ENCODE measurements at places on chromosomes 1 and 21.
A peak's percentile ranks its signal among the peaks of the same experiment; 100 is the strongest.

DNA sequence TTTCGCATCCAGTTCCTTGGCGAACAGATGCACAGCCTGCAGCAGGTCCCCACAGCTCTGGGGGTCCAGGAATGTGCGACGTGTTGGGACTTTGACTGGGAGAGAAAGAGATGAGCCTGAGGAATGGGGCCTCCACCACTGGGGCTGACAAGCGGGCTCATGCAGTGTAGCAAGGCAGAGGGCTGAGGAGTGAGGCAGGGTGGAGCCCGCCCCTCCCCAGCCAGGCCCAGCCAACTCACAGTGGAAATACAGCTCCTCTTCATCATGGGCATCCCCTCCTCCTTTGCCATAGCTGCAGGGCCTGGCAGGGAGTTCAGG is 30.7 kb downstream of the CDCA8 start:
- no peak for DNase-seq

DNA sequence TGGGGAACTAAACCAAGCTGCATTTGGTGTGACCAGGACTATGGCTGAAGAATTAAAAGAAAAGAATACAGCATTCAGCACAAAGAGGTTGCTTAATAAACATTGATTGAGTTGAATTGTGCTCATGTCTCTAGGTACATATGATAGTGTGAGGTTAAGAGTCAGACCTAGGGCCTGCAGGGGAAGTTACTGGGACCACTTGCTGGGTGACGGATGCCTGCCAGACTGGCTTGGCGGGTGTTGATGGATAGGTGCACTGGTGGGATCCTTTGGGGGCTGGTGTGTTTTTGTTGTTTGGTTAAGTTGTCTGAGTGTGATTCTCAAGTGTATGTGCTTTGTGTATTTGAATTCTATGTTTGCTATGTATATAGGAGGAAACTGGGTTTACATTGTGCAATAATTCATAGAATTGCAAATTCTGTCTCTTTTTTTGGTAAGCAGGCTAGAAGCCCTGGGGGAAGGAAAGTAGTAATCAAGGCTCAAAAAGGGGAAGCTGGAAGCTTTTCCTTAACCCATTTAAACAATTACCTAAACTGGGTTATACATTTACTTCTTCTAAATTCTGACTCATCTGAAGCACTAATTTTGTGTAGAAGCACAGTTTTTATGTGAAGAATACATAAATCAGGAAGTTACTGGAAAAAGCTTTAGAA is 1.8 kb downstream of the CD101 start:
- DNase-seq: peak; percentile 20

DNA sequence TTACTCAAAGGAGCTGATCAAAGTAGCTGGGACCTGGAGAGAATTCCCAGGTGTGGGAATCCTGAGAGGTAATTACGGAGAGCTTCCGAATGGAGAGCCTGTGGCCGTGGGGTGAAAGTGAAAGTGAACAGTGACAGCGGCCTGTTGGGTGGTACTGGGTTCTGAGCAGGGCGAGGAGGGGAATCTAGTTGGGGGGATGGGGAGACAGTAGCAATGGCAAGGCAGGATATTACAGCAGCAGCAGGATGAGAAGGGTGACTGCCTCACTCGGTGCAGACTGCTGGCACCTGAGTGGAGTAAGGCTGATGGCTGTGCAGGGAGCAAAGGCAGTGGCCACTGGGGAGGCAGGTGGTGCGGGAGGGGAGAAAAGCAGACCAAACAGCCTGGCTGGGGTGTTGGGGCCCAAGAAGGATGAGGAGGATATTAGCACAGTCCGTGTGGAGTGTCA is 70.3 kb upstream of the PRDX6 start:
- no peak for DNase-seq

GRCh38 chr21:45959779-45960390 is 21.7 kb upstream of the COL6A1 start:
- no peak for DNase-seq

GRCh38 chr21:36320421-36321324 is 676 bp downstream of the MORC3 start:
- DNase-seq: peak; percentile 67

- no peak for DNase-seq
Observed at GRCh38 chr1:56551691-56552090, 27.7 kb downstream of the PLPP3 start.

DNA sequence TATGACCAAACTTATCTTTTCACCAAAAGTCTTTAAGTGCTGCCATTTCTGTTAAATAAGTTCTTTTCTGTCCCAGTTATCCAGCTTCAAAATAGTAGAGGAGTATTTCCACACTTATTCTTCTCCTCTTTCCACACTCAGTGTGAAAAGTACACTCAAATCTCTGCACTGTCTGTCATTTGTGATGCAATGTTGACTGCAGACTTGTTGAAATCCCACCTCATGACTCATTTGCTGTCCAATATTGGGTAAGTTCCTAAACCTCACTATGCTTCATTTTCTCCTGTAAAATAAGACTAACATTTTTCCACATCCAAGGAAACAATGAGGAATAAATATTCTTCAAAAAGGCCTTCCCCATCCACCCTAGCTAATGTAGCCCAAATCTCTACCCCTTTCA is 17.5 kb downstream of the LRRIQ3 start:
- no peak for DNase-seq

- no peak for DNase-seq
Observed at GRCh38 chr1:94117259-94117851, 3.6 kb downstream of the ABCA4 start.

DNA sequence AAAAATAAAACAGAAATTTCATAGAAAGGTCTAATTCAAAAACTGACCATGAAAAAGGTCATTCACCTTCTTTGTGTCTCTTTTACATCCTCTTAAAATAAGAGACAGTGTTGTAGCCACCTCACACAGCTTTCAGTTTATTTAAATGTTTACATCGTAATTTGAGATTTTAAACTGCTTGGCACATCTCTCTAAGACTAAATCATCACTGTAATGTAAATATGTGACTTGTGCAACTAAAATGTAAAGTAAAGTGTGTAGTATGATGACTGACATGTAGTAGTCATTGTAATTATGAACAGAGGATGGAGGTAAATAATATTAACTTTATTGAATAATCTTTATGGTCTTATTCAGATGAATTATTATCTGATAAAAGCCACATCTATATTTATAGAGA is 283.9 kb downstream of the KCNT2 start:
- no peak for DNase-seq

GRCh38 chr1:8825985-8826481 is 8.6 kb upstream of the RERE start:
- peak; percentile 30 for DNase-seq

DNA sequence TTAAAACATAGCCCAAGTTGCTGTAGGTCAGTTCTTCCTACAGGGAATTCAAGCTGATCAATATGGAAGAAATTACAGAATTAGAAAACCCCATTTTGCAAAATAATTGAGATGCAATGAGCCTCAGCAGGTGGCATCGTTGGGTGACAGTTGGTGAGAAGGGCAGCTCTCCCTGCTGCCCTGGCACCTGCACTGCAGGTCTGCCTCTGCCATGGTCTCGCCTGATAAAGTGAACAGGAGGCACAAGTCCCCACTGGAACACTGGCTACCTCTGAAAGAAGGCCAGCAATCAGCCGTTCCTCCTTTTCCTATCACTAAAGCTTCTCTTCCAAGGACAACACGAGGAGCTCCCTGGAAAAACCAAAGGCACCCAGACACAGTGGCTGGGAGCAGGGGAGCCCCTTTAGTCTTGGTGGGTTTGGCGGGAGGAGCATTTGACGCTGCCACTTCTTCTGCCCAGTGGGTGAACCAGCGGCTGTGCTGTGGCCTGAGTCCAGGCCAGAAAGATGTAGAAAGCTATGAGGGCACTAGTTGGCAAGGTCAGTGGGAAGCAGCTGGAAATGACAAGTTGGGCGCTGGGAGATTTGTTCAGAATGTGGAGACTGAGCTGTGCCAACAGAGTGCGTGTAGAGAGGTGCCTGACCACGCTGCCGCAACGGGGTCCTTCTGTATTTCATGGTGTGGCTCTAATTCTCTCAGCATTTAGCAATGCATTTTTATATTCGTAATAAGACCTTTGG is 93.1 kb downstream of the RIPK4 start:
- no peak for DNase-seq

DNA sequence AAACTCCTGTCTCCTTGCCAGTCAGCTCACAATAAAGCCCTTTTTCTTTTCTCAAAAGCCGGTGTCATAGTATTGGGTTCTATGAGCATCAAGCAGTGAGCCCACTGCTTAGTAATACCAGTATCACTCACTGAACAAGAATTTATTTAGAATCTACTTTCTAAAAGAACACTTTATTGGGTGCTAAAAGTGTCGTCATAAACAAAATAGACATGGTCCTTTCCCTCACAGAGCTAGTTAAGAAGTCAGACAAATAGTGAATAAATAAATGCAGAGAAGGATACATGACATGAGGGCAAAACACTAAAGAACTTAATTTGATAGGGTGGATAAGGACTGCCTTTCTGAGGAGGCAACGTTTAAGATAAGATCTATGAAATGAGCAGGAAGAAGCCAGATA is 32.2 kb downstream of the EVI5 start:
- no peak for DNase-seq

GRCh38 chr21:28311411-28312190 is 681.1 kb downstream of the LTN1 start:
- no peak for DNase-seq

DNA sequence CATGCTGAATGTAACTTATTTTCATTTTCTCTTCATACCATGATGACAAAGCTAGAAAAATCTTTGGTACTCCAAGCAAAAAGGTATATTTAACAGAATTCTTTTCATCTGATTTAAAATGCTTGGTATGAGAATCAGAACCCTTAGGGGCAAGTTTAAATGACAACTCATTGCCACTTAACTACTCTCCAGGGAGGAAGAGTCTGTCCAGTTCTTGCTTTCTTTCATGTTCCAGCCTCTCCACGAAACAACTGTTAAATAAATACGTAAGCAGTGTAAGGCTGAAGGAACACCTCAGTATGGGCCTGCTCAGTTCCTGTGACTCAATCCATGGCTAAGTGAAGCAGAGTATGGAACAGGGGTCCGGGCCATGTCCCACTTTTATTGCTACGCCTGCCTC is 1.6 kb downstream of the LCE2A start:
- no peak for DNase-seq

- peak; percentile 45 for DNase-seq
Observed at GRCh38 chr1:215992620-215993019, 425.5 kb downstream of the KCTD3 start.

GRCh38 chr1:234559152-234559901 is 50.7 kb downstream of the IRF2BP2 start:
- no peak for DNase-seq

DNA sequence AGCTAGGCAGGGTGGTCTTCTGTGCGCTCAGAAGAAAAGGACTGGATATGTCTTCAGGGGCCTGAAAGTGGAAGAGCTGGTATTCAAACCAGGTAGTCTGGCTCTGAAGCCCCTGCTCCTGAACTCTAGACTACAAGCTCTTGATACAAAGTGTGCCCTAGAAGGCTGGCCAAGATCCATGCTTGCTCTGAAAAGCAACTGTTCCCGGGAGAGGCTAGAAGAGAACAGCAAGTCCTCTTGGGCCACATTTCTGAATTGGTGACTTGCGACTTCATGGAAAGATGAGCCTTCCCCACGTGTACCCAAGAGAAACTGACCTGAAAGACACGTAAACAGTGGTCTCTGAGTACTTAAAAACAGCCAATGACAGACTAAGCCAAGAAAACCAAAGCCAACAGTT is 123.3 kb upstream of the GRIK3 start:
- no peak for DNase-seq

Data from kidney glomerular epithelial cell (primary cell).